WTC11 (cell line): ENCODE measurements at places on chromosomes 4 and X. TPM values are rescaled to one million over a fixed set of nuclear protein-coding genes. Genes with fewer than 3 reads are reported as not detected.
A peak's percentile ranks its signal among the peaks of the same experiment; 100 is the strongest.

DNA sequence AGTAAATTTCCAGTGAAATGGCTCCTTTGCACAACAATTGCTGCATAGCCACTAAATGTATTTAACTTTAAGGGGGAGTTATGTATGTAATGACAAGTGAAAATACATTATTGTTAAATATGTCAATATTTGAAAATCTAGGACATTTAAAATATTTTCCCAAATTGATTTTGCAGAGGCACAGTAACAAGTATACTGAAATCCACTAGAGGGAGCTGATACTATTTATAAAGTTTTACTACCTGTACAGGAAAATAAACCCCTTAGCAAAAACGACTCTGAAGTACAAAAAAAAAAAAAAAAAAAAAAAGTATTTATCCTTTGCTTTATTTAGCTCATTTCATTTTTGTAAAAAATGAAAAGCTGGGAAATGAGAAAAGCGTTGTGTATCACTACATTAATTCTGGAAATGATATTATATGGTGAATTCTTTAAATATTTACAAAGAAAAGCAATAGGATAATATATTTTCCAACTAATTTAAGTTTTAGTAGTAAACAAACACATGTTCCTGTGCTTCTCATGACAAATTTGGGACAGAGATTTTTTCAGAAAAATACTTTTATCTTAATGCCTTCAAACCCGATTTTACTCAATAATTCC is 727.7 kb downstream of the DMD start:
- no peak for DNase-seq
- H3K27ac ChIP-seq, result no peak overlapping the region
- H3K4me1 ChIP-seq, result no peaks in the 10 kb centered on the region
- no peaks in the 10 kb centered on the region; the same call in 1 of the 2 replicates for H3K36me3 ChIP-seq
- H3K27me3 ChIP-seq, result no peaks in the 10 kb centered on the region
- H3K4me3 ChIP-seq, result no peak overlapping the region

PABPC1L2B gene
- total RNA-seq, result 1.0 to 1.7 TPM (median 1.6 TPM) in 3 replicates

GRCh38 chr4:6469898-6470501 is 2.4 kb downstream of the PPP2R2C start:
- DNase-seq, result no peak
- peak overlapping the region; percentile 67 for H3K4me3 ChIP-seq
- peaks cover 19% of the 10 kb centered on the region for H3K4me1 ChIP-seq
- H3K27ac ChIP-seq, result no peak overlapping the region

FREM3 gene
- total RNA-seq, result 0.07 to 0.15 TPM (median 0.07 TPM) in 3 replicates

DNA sequence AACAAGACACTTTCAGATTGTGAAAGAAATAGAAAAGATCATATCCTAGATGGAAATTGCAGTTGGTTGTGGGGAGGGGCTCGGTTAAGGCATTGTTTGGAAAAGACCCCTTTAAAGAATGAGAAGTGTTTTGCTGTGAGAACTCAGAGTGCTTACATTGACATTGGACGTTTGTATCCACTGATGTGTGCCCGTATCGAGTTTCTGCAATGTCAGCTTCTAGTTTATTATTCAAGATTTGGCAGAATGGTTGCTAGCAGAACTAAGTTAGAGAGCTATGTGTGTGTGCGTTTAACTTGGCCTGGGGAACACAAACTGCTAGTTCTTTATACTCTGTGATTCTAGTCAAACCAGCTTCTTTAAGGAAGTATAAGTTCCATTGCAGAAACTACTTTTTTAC is 2702.5 kb downstream of the PCDH7 start:
- no peaks in the 10 kb centered on the region for H3K36me3 ChIP-seq
- no peaks in the 10 kb centered on the region for H3K4me1 ChIP-seq
- H3K27ac ChIP-seq, result no peak overlapping the region
- no peak for DNase-seq
